A375 (cell line): ENCODE measurements at places on chromosomes 16 and 17. TPM values are rescaled to one million over a fixed set of nuclear protein-coding genes. Genes with fewer than 3 reads are reported as not detected.

Gene SLC13A2
- not detected in 2 replicates for total RNA-seq

Gene HSD17B2
- total RNA-seq = not detected in 2 replicates

Gene GRB7
- total RNA-seq = 0.38 TPM in 1 of 2 replicates, not detected in the other

Gene C16orf92
- total RNA-seq = not detected in 2 replicates

Gene MYH13
- not detected in 2 replicates for total RNA-seq

Gene ALDH3A1
- not detected in 2 replicates for total RNA-seq
